ENCODE measurements at places on chromosomes 3 and 15.

DNA sequence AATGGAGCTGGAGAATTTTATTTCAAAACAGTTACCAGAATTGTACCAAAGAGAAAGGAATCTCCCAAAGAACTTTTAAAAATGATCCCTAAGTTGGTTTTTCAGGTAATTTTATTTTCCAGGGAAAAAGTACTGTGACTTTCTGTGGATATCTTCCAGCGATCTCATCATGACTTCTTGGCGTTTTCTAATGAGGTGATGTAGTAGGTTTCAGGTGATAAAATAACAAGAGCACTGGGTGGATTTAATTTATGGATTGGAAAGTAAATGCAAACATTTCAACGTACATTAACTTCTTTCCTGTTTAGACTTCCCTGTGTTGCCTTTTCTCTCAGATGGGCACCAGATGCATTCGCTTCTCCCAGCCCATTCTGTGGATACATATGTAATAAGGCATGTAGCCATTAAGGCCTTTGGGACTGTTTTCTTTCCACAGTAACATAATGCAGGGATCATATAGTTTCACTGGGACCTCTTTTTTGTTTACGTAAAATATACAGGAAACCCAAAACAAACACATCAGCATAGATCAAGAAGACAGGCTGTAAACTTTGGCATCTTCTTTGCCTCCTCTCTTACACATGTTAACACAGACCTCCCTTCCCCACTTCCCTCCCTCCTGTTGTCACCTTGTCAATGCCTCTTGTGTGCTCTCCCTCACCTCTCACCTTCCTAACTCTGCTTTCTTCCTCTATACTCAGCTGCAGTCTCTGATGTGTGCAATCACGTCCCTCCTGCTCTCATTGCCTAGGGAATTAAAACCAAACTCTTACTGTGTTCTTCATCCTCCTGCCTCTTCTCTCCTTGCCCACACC is 13.0 kb downstream of the PHLDB2 start:
- DNase-seq: no peak

DNA sequence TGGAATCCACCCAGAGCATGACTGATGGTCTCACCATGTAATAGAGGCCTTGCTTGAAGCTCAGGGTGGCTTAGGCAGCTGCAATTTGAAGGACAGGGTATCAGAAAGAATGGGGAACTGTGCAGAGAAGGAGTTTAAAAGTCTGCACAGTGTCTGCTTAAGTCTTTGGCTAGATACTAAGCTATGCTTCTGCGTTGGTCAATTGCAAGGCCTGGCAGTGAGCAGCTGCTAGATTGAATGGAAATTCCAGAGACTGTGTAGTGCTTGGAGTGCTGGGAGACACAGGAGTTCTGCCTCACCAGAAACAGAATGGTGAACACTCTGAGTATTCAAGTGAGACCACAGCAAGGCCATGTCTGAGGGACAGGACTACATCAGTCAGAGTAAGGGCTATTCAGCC is 17.3 kb upstream of the ATP10A start:
- no peak for DNase-seq

- no peak for DNase-seq
Observed at GRCh38 chr3:150135287-150135721, 164.6 kb upstream of the PFN2 start.

- no peak for DNase-seq
Observed at GRCh38 chr3:78580681-78581080, 1187.1 kb downstream of the ROBO1 start.

DNA sequence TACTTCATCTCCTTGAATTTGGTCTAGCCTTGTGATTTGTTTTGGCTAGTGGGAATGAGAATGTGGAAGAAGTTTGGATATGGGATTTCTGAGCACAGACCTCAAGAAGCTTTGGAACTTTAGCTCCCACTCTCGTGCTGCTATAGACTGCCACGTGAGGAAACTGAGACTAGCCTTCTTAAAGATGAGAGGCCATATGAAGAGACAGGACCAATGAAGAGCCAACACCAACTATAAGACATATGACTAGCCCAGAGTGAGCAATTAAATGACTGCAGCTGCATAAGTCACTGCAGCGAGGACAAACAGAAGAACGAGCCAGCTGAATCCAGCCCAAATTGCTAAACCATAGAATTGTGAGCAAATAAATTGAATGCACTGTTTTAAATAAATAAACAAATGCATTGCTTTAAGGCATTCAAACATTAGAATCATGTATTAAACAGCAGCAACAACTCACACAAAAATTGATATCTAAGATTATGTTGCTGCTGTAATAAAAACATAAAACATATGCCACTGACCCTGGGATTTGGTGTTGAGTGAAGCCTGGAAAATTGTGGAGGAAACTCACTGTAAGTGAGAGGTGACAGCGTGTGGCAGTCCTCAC is 15.7 kb upstream of the CNTN4 start:
- no peak for DNase-seq

GRCh38 chr3:72255191-72255590 is 470.2 kb upstream of the PROK2 start:
- DNase-seq: no peak

DNA sequence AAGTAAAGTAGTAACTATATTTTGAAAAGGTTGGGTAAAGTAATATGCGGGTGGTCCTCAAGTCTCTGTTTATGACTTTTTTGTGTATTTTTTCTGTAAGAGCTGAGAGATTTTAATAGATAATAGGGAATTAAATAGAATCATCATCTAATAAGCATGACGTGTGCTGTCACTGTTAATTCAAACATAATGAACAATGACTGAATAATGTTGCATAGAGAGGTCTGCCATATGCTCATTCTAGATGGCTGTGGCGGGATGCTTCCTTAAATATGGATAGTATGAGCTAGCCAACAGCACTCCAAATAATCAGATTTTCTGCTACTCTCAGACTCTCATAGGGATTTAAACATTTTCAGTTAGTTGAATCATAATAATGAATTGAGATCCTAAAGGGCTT is 302.8 kb upstream of the RBMS3 start:
- DNase-seq: no peak

- no peak for DNase-seq
Observed at GRCh38 chr3:114506591-114507300, 212.9 kb downstream of the TIGIT start.

GRCh38 chr3:14289590-14290461 is 111.2 kb downstream of the LSM3 start:
- peak; percentile 68 for DNase-seq

DNA sequence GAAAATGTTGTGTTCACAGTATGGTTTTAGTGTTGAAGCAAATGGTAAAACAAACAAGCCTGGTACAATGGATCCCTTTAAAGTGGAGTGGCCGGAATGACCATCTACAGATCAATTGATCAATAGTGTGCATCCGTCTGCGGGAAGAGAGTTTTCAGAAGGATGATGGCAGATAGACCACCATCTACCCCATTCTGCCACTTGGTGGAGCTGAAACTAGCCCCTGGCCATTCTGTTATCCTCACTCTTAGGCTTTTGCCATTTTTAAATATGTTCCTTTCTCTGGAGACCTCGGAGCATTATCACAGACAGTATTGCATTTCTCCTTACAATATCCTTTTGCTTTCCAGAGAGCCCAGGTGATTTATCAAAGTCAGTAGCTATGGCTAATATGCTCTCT is 258.9 kb upstream of the CFAP20DC start:
- no peak for DNase-seq

DNA sequence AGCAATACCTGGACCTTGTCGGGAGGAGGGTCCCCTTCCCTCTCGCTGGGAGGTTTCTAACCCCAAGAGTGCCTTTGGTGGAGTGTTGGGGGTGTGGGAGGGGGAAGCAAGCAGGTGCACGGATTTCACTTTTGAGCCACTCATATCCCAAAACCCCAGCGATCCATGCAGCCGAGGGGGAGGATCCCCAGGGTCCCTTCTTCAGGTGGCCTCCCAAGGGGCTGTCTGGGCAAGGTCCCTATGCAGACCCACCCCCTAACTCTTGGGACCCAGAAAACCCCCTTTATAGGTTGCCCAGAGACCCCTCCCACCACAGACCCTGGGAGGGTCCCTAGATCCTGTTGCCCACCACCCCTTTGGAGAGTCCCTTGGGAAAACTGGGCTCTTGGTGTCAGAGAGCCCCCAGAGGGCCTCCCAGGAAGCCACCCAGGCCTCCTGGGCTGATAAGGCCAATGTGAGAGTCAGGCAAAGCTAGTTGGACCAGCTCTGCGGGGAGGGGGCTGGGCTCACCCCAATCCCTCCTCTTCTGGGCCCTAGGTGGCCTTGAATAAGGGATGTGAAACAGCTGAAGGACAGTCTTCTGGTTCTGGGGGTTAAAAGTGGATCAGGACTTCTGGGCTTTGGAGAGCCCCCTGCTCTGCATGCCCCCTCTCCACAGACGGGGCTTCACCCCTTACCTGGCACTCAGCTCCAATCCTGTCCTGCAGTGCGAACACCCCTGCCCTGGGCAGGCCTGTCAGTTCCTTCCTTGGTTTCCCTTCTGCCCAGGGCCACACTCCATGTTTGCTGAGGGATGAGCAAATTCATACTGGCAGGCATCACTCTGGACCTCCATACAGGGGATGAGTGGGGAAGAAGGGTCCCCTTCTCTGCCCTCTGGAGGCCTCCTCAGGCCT is 932 bp upstream of the PLCD1 start:
- DNase-seq: no peak

DNA sequence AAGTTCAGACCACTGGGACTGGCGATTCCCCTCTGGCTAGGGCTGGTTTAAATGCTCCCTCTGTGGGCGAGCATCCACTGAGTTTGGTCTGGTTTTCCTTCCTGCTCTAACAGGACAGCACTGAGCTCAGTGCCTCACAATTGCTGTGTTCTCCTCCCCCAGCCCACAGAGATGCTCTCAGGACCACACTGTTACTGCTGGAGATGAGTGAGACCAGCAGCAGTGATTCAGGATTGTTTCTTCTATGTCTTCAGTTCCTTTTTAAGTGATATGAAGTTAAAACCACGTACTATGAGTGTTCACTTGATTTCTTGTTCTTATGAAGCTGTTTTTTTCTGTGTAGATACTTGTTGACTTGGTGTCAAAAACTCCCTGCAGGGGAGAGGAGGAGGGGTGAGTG is 180.4 kb upstream of the COL8A1 start:
- DNase-seq: no peak

DNA sequence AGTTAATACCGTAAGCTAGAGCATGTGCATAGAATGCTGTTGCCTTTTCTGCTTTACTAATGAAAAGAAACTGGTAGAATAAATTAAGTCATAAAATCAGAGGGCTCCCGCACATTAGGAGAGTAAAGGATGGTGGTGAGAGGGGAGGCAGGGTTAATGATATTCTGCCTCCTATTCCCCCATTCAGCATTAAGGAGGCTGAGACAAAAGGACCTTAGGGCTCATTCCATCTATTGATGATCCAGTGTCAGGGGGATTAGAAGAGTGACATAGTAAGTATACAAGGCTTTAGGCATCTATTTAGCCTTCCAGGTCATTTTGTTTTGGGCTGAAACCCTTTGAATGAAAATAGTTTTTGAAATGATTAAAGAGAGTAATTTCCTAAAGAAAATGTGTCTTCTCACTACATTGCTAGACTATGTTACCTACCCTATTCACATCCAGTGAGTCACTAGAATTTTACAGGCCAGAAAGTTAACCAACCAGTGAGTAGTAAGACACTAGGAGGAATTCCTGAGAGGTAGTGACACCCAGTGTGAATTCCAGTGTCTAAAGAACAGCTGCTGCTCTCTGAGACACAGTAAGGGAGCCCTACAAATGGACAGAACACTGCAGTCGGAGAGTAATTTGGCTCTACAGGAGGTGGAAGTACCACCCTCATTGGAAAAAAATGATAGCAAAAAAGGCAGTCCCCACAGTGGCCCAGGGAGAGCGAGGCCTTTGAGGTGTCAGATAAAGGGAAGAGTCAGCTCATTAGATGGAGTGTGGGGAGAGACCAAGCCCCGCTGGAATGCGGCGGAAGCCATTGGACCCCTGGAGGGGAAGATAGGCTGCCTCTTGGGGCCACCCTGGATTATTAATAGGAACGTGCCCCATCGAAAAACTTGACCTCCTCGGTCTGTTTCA is 67.6 kb downstream of the TUSC7 start:
- DNase-seq: no peak

DNA sequence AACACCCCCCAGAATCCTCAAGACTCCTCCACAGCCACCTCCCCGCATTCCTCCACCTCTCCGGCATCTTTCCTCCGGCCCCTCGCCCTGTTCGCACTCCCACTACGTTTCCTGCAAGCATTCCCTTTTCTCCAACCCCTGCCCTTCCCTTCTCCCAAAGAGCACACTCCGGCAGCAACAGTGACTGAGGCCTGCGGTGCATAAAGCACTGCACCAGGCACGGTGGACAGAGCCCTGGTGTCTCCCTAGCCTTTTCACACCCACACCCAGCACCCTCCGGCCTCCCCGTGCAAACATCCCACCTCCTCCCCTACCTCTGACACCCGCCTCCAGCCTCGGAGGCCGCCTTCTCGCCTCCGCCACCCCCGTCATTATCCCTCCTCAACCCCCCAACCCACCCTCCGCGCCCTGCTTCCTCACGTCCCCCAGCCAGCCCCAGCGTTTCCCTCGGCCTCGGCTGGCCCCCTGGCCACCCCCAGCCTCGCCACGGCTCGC is 577 bp downstream of the ZNF148 start:
- peak; percentile 72 for DNase-seq

DNA sequence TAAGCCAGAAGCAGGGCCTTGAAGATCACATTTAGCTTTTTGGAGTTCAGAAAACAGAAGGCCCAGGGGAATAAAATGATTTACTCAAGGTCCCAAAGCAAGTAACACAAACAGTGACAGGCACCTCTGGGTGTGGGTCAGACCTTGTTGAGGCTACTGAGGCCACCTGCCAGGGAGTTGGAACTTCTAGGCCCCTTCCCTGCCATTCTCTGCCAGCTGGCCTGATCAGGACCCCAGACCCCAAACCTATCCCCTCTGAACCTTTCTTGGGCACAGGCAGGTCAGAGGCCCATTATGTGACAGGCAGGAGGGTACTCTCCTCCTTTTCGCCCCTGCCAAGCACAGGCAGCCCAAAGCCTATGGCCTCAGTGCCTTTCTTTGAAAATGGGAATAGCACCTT is 49.4 kb upstream of the ATP2B2 start:
- DNase-seq: no peak

DNA sequence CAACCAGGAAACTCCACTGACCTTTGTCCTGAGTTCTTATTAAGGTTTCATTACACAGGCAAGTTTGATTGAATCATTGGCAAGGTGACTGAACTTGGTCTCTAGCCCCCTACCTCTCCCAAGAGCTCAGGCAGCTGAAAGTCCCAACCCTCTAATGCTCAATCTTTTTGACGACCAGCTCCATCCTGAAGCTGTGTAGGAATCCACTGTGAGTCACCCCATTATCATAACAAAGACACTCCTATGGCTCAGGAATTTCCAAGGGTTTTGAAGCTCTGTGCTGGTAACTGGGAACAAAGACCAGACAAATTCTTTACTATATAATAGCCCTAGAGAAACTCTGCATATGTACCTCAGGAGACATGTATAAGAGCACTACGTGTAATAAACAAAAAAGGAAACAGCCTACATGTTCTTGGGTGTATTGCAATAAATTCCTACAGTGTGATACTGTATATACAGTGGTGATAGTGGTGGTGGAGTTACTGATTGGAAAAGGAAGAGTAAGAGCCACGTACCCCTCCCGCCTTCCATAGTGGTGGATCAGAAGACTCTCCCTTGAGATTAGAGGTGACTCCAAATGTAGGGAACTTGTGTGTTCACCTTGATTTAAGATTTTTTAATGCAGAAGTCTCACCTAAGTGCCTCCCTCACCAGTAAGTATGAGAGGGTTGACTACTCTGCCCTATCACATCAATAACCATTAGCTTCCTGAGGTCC is 116.6 kb downstream of the ST8SIA2 start:
- DNase-seq: no peak

- no peak for DNase-seq
Observed at GRCh38 chr3:14320219-14320618, 82.2 kb upstream of the SLC6A6 start.
